Temporal lobe (tissue), 4 donors: ENCODE measurements at places on chromosomes 11 and 22. TPM values are rescaled to one million over a fixed set of nuclear protein-coding genes. Genes with fewer than 3 reads are reported as not detected.

The SEC14L6 gene
- total RNA-seq: 0.49 TPM

The OR52B4 gene
- not detected for total RNA-seq

The NLRP14 gene
- total RNA-seq: 0.49 TPM

The RAB39A gene
- 32.7 TPM for total RNA-seq

The FKBP2 gene
- 16.2 TPM for total RNA-seq

The KCNE3 gene
- total RNA-seq: 0.98 TPM

The OR8D2 gene
- total RNA-seq: not detected

The LRRC4C gene
- 63.4 TPM for total RNA-seq

The MUC2 gene
- not detected for total RNA-seq

The NXPE4 gene
- not detected for total RNA-seq

The TENM4 gene
- total RNA-seq: 80.6 TPM

The VPREB1 gene
- total RNA-seq: not detected

The USP2 gene
- 0.74 TPM for total RNA-seq

The WNT11 gene
- 6.4 TPM for total RNA-seq

The BATF2 gene
- not detected for total RNA-seq

The CYB5R2 gene
- 2.2 TPM for total RNA-seq

The FAM227A gene
- total RNA-seq: 4.9 TPM

The TRIM3 gene
- total RNA-seq: 38.8 TPM

The SPI1 gene
- 1.7 TPM for total RNA-seq

The DBX1 gene
- not detected for total RNA-seq

The TREH gene
- not detected for total RNA-seq

The RCOR2 gene
- total RNA-seq: 7.9 TPM

The EMID1 gene
- 37.9 TPM for total RNA-seq

The KCNA4 gene
- total RNA-seq: 4.7 TPM

The AP5B1 gene
- 5.4 TPM for total RNA-seq

The PTS gene
- 24.1 TPM for total RNA-seq

The OR4X1 gene
- not detected for total RNA-seq

The GAB4 gene
- not detected for total RNA-seq

The DDTL gene
- total RNA-seq: not detected

The PRDM11 gene
- total RNA-seq: 8.4 TPM

The OR52H1 gene
- total RNA-seq: not detected

The IL18 gene
- total RNA-seq: 2.0 TPM

The DCDC1 gene
- total RNA-seq: 1.2 TPM

The APOA1 gene
- total RNA-seq: 0.49 TPM

The TEX12 gene
- 0.49 TPM for total RNA-seq
